ACHN (cell line): ENCODE measurements at places on chromosomes 12 and 14.

DNA sequence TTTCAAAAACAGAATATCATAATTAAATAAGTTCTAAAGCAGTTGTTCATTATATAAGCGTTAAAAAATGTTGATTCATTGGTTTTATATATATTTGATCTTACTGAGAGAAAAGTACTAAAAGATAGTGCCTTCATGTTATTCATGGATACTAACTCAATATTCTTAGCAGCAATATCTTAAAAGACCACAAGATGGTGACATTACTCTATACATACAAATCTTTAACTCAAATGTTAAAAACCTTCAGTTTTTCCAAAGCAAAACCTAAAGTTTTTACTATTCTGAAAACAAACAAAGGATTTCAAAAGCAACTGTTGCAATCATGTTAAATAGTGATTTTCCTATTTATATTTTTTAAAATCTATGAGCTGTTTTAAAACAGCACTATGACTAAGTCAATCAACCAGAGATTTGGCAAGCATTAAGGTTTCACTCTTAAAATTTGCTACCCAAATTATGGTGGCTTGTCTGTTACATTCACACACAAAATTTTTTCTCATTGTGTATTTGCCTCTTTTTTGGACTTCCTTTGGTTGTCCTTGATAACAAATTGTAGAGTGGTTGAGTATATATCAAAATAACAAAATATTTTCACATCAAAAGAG lies 50.1 kb upstream of the RERGL start:
- peak; percentile 66 for DNase-seq

DNA sequence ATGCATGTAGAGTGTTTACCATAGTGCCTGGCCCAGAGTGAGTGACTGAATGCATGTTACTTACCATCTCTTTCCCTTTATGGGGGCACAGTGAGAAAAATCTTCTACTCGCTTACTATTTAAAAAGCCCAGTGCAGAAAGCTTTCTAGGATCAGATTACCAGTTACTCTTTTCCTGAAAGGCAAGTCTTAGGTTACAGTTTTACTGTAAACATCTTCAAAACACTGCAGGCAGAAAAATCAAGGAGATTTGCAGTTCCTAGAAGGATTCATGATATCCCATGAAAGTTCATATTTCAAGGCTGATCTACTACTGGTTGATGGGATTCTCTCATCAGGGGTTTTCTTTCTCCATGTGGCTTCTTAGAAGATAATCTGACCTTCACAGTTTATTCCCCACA lies 29.3 kb upstream of the DAAM1 start:
- DNase-seq: no peak

DNA sequence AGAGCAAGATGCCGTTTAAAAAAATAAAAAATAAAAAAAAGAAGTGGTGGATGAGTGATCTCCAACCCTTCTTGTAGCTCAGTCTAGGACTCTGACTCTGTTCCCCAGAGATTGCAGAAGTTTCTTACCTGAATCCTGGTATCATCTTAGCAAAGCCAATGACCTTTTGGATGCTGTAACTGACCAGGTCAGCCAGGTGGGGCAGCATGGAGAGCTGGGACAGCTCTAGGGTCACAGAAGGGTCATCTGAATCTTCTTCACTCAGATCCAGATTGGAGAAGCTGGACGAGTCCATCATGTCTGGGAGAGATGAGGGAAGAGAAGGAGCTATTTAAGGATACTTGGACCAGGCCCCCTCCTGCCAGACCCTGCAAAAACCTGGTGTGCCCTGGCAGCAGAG lies 35.8 kb upstream of the HDAC7 start:
- DNase-seq: no peak

DNA sequence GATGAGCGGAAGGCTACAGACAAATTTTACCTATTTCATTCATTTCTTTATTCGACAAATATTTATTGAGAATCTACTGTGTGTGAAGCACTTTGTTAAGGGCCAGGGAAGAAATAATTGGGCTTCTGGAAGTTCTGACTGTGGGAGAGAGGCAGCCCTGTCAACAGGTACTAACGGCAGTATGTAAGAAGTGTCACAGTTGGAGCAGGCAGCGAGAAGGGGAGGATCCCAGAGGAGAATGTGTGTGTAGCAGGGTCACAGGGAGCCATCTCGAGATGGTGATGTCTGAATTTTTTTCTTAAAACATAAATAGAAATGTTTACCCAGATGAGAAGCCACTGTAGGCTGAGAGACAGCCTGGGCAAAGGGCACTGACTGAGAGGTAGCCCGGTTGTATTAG lies 163.3 kb upstream of the SLC38A2 start:
- DNase-seq: no peak

- peak; percentile 40 for DNase-seq
Observed at GRCh38 chr14:71322655-71323250, 415.5 kb downstream of the PCNX1 start.

GRCh38 chr12:646442-647384 lies 16.5 kb downstream of the NINJ2 start:
- no peak for DNase-seq

- no peak for DNase-seq
Observed at GRCh38 chr14:72352012-72352411, 419.8 kb downstream of the RGS6 start.

DNA sequence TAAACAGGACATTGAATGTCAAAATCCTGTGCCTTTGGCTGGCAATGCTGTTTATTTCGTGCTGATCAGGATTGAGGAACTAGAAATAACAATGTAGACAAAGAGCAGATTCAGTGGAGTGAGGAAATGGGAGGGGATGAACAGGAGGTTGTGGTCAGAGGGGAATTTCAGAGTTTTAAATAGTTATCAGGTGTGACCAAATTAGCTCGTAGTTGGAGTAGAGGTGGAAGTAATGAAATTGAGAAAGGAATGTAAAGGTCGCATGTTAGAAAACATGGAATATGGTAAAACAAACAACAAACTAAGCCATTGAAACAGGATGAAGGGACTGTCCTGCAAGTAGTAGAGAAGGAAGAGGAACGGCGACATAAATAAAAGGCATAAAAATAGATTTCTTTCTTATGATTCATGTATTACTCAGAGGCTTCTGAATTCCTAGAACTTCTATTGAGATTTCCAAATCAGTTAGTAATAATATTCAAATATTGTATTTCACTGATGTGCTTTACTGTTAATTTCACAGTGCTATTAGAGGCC lies 9.5 kb upstream of the SAV1 start:
- no peak for DNase-seq

DNA sequence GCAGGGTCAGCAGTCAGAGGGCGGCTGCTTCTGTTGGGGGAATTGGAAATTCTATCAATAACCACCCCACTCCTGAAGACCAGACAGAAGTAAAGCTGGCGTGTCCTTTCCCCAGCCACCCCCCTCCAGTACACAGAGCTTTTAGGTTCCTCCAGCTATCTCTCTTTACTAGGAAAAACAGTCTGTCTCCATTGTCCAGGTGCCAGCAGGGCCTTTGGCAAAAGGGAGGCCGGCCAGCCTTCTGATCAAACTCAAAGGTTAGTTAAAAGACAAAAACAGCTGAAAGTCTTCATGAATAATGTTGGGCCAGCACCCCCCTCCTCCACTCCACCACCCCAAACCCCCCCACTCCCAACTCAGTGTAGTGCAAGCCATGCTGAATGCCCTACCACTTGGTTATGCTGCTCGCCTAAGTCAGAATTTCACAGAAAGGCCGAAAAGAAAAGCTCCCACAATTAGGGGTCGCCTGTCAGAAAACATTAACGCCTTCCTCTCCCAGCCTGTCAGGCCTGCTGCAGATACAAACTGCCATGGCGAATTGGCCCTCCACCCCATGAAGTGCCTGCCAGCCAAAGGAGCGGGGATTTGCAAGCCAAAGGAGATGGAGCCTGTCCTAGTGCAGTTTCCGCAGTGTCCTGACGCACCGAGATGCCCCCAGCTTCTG lies 8.9 kb downstream of the ASCL1 start:
- DNase-seq: no peak

GRCh38 chr12:78290606-78291345 lies 460.1 kb downstream of the NAV3 start:
- DNase-seq: no peak

DNA sequence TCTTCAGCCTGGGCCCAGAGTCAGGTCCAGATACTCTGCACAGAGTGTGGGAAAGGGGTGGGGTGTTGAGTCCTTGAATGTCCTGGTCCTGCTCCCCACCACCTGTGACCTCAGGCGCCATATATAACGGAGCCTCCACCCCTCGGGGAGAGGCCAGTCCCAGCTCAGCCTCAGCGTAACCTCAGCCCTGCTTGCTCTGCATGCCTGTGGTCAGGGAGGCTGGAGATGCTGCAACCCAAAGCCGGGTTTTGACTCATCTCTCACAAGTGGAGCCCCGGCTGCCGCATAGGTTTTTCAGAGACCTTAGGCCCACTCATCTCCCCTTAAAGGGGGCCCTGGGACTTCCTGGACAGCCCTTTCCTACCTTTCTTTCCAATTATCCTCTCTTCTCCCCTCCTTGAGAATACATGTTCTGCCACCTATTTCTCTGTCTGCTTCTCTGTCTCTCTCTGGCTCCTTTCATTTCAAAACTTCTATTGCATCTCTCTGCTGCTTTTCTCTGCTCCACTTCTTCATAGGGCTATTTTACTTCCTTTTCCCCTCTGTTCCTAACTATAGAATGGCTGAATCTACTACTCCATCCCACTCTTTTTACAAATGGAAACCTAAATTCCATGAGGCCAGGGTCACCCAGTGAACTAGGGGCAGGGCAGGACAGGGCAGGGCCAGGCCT lies 1.2 kb downstream of the ITGB7 start:
- peak; percentile 86 for DNase-seq

DNA sequence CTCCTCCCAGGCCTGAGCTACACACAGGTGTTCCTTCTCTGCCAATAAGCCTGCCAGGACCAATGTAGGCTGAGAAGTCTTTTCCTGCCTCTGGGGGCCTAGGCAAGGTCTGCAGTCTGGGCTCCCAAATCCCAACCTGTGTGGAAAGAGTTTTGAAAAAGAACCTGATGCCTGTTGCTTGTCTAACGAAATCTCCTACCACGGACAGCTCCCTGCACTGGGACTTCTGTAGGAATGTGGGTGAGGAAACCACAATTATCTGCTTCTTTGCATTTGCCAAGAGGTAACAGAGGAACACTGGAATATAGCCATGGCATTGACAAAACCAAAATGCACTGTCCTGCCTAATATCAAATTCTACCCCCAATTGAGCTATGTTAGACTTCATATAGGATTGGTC lies 877.0 kb upstream of the TMEM132C start:
- peak; percentile 90 for DNase-seq

DNA sequence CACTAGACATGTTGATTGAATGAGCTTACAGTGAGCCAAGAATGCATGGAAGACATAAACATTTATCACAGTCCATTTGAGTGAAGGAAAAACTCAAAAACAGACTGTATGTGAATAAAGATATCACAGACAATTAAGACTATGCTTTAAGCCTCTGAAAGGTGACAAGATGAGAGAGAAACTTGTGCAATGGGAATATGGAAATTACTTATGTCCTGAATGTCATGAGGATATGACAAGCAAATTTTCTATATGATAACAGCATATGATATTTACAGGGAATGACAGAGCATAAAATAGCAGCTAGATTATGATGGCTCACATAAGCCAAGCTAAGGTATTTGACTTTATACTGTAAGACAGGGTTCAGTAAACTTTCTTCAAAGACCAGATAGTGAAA lies 1153.1 kb upstream of the USP15 start:
- DNase-seq: no peak

- DNase-seq: peak; percentile 71
Observed at GRCh38 chr12:66688846-66689439, 10.1 kb upstream of the GRIP1 start.

- no peak for DNase-seq
Observed at GRCh38 chr12:122158700-122159285, 15.2 kb downstream of the IL31 start.

- DNase-seq: no peak
Observed at GRCh38 chr12:3944620-3945019, 71.4 kb upstream of the PARP11 start.

DNA sequence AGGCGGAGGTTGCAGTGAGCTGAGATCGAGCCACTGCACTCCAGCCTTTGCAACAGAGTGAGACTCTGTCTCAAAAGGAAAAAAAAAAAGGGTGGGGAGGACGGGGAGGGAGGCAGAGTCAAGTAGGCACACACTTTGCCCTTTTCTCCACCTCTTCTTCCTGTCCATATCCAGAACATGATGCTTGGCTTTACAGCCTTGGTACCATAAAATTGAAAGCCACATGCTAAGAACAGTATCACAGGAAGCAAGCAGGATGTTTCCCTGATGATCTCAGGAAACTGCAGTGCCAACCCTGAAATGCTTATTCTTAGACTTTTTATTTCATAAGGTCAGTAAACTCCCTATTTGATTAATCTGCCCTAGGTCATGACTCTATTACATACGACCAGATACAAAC lies 32.5 kb upstream of the YAF2 start:
- no peak for DNase-seq

GRCh38 chr12:49843876-49844437 lies 1.1 kb upstream of the BCDIN3D start:
- DNase-seq: no peak

GRCh38 chr14:75453817-75454434 lies 26.1 kb downstream of the JDP2 start:
- DNase-seq: no peak

DNA sequence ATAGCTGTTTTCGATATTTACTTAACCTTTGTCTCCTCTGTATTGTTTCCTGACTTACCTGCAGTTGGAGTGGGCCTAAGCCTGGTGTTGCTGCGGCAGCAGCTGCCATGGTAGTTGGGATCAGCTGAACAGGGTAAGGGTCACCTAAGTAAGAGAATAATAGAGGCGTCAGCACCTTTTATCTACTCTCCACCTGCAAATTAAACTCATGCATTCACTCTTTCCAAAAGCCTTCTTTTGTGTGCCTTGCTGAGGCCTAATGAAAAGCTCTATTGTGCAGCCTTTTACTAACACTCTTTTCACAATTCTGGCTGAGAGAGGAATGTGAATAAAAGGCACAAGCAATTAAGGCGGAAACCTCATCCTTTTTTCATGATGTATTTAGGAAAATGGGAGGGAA lies 308.7 kb downstream of the SOX5 start:
- DNase-seq: no peak

DNA sequence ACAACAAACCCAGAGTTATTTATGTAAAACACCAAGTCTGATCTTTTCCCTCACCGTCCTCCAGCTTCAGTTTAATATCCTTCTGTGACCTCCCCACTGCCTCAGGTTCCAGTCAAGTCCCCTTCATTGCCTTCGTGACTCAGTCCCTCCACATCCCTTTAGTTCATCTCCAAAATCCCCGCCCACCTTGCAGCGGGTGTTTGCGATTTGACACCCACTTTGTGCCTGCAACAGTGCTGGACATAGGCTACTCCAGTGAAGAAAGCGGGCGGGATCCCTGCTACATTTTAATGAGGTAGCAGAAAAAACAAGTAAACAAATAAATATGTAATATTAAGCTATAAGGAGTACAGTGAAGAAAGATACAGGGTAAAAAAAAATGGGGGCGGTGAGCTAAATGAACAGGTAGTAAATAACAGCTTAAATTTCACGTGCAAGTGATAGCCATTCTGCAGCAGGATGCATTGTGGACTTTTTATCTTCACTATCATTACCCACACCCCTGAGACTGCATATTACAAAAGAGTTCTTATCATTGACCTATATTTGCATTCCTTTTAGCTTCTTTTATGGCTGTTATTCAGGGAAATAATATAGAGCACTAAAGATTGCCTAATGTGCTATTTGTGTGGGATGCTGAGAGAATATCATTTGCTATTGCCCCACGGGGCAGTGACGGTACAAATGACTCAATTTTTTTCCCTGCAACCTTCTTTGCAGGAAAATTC lies 222.8 kb upstream of the NUDT4 start:
- DNase-seq: no peak

GRCh38 chr12:58171914-58172313 lies 230.5 kb downstream of the ATP23 start:
- no peak for DNase-seq
